ENCODE measurements at places on chromosomes 11 and 22.

- DNase-seq: no peak
Observed at GRCh38 chr22:42868751-42869251, 11.7 kb upstream of the ARFGAP3 start.

DNA sequence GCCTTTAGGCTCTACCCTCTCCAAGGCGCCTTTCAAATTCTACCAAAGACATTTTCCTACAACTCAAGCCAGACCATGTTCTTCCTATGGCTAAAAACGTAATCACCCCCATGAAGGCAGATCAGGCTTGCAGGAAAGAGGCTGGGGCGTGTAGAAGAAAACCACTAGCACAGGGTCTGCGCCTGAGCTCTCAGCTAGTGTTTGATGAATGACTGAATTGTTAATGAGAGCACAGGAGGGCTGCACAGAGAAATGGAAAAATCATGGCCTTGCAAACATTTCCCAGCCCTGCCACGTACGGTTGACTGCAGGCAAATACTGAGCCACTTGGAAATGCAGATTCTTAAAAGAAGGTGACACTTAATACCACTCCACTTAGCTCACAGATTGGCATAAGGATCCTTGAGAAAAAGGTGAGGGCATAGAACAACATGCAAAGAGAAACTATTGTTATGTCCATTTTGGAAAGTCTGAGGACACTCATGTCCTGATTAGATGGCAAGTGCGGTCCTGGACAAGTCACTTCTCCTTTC is 148.6 kb downstream of the NXPE2 start:
- no peak for DNase-seq

GRCh38 chr22:24201681-24202614 is 20.7 kb downstream of the SUSD2 start:
- DNase-seq: peak; percentile 17

- no peak for DNase-seq
Observed at GRCh38 chr11:70493089-70493474, 94.8 kb downstream of the CTTN start.

- no peak for DNase-seq
Observed at GRCh38 chr11:116750070-116750718, 22.6 kb downstream of the BUD13 start.

DNA sequence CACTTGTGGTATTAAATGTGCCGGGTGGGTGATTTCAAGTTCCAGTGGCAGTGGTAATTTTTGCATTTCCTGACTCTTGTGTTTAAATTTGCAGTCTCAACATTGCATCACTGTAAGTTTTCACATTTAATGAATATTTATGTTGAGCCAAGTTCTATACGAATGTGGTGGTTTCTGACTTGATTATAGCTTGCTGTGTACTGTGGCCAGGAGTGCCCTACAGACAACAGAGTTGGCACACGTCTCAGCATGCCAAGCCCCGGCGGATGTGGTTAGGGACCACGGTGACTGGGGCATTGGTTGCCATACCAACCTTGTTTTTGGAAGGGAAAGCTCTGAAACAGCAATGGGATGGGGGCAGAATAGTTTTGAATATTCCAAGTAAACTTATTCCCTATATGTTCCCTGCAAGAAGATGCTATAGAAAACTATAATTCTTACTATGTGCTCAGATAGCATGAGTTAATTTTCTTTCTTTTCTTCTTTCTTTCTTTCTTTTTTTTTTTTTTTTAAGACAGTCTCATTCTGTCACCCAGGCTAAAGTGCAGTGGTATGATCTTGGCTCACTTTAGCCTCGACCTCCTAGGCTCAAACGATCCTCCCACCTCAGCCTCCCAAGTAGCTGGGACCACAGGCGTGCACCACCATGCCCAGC is 16.0 kb downstream of the ZNRF3 start:
- no peak for DNase-seq

DNA sequence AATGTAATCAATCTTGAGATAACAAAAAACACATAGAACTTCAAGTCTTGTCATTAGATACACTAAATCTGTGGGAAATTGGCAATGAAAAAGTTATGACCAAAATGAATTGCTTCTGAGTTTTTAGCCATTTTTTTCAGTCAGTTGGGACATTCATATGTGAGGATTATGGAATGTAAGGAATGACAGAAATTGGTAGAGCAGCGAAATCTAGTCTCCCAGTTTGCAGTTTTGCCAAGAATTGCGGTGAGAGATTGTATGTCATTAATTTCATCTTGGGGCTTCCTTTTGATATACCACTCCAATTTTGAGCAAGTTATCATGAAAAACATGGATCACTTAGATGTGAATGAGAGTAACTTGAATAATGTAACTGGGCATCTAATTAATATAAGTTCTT is 49.9 kb downstream of the SIK2 start:
- DNase-seq: peak; percentile 17

DNA sequence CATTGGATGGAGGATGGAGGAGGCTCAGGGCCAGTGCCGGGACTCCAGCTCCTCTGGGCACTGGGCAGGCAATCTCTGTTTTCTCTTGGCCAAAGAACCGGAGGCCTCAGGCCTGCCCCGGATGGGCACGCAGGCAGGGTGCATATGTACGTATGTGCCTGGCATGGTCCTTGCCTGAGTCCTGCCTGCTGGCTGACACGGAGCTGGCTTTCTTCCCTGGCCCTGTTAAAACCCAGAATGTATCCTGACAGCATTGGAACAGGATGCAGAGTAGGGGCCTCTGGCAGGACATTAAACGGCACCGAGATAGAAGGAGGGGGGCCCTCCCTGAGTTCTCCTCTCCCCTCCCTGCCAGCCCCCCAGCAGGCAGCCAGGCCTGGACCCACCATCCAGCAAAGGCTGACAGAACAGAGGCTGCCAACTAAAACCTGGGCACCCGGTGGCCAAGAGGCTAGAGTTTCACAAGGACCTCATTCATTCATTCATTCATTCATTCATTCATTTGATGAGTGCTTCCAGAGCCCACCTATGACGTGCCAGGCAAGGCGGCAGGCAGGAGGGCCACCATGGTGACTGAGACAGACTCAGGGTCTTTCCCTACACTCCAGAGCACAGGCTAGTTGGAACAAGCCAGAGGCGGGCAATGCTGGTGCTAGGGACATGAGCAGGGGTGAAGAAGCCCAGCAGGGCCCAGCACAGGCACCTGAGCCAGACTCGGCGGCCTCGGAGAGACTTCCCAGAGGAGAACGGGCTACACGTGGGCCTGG is 28.8 kb downstream of the FLRT1 start:
- no peak for DNase-seq

- no peak for DNase-seq
Observed at GRCh38 chr11:87454241-87454640, 416.5 kb downstream of the TMEM135 start.

GRCh38 chr22:20930004-20930403 is 12.8 kb downstream of the CRKL start:
- DNase-seq: no peak

GRCh38 chr11:123265951-123266350 is 70.9 kb upstream of the CLMP start:
- DNase-seq: peak; percentile 28

DNA sequence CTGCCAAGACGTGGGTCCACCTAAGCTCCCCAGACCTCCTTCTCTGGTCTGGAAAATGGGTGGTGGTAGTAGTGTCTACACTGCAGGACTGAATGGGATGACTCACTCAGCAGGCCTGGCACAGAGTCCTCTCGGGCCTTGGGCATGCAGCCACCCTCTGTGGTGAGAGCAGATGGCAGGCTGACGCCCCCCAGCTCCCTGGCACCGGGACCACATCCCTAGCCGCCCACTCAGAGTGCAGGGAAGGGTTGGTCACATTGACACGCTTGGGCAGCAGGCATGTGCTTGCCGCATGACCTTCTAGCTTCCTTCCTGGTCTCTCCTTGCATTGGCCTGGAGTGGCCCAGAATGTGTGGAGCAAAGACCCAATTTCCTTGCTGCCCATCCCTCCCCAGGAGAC is 30.7 kb upstream of the PRODH start:
- no peak for DNase-seq

GRCh38 chr22:38578505-38578904 is 8.5 kb upstream of the DMC1 start:
- no peak for DNase-seq

DNA sequence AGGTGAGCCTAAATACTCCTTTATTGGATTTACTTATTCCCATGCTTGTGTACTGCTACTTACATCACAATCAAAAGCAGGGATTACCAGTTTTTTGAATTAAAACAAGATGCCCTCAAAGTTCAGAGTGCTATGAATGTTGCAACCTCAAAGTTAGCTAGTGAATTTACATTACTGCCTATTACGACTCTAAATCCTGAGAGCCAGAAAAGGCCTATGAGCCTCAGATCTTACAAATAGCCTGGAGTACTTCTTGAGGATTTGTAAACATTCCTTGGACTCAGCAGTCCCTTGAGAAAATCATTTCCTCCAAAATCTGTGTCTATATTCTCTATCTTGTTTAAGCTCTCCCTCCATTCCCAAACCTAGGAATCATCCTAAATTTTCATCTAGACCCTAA is 25.5 kb downstream of the CHORDC1 start:
- no peak for DNase-seq

GRCh38 chr11:115707180-115707905 is 203.1 kb upstream of the CADM1 start:
- DNase-seq: no peak

DNA sequence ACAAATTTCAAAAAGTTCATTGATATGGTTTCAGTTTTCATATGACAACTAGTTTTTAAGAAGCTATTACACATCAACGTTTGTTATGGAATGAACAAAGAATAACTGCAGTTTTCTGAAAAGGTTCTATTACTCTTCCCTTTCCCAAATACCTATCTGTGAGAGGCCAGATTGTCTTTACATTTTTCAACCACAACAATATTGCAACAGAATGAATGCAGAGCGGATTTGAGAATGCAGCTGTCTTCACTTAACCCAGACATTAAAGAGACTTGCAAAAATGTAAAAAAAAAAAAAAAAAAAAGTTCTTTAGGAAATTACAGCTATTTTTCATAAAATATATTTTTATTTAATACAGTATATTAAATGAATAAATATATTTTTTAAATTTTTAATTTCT is 250.8 kb downstream of the DDX10 start:
- no peak for DNase-seq

DNA sequence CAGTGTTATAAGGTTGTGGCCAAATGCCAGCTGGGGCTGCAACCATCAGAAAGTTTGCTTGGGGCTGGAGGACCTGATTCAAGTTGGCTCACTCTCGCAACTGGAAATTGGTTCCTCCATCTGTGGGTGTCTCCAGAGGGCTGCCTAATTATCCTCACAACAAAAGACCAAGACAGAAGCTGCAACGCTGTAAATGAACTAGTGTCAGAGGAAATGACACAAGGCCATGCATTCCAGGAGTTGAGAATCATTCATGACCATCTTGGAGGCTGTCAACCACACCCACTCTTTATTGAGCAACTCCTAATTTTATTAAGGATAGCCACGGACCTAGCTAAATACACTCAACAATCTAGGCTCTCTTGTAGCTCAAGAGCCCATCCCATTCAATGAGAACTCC is 1060.8 kb downstream of the OPCML start:
- DNase-seq: peak; percentile 86
